ENCODE measurements at places on chromosomes 7 and 10.

DNA sequence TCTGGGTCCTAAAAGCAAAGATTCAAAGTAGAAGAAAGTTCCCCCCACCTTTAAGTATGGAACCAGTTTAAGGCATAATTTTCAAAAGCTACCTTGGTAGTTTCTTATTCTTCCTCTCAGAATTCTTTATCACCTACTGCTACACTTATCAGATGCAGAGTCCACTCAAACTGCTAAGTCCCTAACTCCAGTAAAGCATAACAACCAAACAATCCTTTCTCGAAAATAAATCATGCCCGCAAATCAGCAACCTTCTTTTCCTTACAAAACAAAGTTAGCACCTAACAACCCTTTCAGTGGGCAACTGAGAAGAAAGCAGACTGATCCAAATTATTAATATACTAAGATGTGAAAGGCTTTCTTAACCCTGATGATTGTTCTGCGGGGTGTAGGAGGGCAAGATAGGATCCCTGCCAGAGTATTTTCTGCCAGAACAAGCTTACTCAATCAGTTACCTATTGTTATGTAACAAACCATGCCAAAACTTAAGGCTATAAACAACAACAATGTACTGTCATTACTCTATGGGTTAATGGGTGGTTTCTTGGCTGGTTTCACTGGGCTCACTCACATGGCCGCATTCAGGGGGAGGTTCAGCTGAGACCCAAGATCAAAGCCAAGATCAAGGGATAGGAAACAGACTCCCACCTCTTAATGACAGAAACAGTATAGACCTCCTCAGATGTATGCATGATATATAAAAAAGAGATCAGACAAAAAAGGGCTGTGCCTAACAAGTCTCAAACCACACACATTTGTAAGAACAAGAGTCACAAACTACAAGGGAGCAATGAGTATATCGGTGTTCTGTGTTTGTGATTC is 42.0 kb downstream of the CCDC6 start:
- DNase-seq: no peak

- DNase-seq: no peak
Measured at GRCh38 chr10:132876993-132877431, 65.4 kb downstream of the CFAP46 start.

- DNase-seq: peak; percentile 62
Measured at GRCh38 chr7:120539321-120539720, 266.3 kb downstream of the KCND2 start.

GRCh38 chr10:85611093-85611740 is 755.4 kb downstream of the GRID1 start:
- no peak for DNase-seq

- no peak for DNase-seq
Measured at GRCh38 chr10:62225362-62225761, 43.3 kb downstream of the RTKN2 start.

- no peak for DNase-seq
Measured at GRCh38 chr10:97719602-97720001, 6.1 kb downstream of the MARVELD1 start.

DNA sequence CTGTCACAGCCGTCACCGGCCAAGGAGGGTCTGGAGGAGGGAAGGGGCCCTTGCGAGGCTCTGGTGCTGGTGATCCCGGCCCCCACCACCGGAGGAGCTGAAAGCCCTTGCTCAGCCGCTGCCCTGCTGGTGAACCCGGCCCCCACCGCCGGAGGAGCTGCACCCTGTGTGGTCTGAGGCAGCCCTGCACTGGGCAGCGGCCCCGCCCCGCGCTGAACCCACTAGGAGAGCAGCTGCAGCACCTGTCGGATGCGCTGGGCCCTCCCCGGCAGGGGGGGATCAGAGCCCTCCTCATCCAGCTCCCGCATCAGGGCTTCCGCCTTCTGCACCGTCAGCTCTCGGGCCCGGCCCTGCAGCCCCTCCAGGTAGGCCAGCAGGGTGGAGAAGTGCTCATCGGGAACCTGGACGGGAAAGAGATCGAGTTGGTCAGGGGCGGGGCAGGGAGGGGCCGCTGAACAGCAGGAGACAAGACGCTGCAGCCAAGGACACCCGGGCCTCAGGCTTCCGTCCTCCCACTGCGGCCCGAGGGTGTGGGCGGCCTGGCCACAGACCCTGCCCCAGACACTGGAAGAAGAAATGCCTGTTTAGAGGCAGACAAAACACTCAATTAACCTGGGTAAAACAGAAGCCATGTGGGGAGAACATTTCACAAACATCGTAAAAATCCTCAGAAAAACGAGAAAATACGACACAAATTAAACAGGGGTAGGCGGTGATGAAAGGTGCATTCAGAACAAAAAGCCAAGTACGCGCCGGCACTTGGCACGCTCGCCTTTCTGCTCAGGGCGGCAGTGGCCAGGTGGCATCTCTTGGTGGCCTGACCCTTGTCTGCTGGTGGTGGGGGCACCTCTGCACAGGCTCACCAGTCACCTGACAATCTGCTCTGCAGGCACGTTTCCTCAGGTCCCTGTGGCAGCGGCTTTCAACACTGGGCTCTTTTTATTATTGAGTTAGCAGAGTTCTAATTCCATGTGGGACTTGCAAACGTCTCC is 14.7 kb downstream of the CYP2W1 start:
- no peak for DNase-seq

GRCh38 chr7:158782761-158783401 is 46.4 kb downstream of the ESYT2 start:
- DNase-seq: peak; percentile 41

DNA sequence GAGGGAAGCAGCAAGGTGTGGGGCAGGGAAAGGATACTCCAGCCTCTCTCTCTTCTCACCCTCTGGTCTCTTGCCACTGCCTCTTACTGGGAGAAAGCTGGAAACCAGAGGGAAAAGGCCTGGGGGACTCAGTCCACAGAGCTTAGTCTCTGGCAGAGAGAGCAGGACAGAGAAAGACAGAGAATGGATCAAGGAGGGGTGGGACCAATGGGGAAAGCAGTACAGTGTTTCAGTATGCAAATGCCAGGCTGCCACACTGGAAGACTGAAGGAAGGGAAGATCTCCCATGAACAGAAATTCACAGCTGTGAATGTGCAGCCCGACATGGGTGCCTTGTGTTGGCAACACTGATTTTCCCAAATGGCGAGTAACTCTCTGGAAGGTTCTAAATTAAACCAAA is 40.4 kb downstream of the CREB5 start:
- no peak for DNase-seq

DNA sequence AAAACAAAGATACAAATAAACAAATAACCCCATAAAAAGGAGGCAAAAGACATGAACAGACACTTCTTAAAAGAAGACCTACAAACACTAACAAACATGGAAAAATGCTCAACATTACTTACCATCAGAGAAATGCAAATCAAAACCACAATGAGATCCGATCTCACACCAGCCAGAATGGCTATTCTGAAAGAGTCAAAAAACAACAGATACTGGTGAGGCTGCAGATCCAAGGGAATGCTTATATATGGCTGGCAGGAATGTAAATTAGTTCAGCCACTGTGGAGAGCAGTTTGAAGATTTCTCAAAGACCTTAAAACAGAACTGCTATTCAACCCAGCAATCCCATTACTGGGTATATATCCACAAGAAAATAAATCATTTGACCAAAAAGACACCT is 80.4 kb upstream of the NRP1 start:
- DNase-seq: no peak

All from fibroblast of mammary gland (primary cell).